ENCODE measurements at places on chromosomes 1 and 21.

DNA sequence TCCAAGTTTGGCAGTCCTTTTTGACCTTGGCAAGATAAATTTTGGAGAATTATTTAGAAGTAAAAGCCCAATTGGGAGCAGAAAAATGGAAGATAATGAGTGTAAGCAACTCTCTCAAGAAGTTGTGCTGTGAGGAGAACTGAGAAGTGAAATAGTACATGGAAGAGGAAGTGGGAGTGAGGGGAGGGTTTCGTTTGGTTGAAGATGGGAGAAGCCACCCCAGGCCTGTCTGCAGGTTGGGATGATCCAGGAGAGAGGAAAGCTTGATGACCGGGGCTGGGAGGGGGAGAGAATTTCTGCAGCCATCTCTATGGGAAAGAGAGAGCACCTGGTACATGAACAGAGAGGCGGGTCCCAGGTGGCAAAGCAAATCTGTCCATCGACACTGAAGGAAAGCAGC is 8.6 kb upstream of the RCAN1 start:
- DNase-seq, result no peak

- DNase-seq, result no peak
These were observed 32.0 kb downstream of the CCSAP start for GRCh38 chr1:229310833-229311232.

DNA sequence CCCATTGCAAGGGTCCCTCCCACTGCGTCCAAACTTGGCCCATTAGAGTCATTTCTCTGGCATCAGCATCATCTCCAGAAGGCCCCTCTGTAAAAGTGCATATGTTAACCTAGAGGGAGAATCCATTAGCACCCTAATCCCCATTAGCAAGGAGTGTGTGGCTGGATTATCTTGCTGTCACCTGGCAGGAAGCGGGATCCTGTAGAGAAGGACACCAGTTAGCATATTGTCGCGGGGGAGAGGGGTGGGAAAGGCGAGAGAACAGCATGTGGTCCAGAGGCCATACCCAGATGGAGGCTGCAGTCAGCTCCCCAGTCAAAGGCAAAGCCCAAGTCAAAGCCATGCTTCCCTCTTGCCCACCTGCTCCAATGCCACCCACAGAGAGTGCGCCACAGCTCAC is 64.0 kb downstream of the OLIG1 start:
- DNase-seq, result no peak

- no peak for DNase-seq
These were observed 20.9 kb downstream of the HLCS start for GRCh38 chr21:36945496-36946138.

GRCh38 chr1:98668733-98669132 is 7.2 kb downstream of the SNX7 start:
- no peak for DNase-seq

DNA sequence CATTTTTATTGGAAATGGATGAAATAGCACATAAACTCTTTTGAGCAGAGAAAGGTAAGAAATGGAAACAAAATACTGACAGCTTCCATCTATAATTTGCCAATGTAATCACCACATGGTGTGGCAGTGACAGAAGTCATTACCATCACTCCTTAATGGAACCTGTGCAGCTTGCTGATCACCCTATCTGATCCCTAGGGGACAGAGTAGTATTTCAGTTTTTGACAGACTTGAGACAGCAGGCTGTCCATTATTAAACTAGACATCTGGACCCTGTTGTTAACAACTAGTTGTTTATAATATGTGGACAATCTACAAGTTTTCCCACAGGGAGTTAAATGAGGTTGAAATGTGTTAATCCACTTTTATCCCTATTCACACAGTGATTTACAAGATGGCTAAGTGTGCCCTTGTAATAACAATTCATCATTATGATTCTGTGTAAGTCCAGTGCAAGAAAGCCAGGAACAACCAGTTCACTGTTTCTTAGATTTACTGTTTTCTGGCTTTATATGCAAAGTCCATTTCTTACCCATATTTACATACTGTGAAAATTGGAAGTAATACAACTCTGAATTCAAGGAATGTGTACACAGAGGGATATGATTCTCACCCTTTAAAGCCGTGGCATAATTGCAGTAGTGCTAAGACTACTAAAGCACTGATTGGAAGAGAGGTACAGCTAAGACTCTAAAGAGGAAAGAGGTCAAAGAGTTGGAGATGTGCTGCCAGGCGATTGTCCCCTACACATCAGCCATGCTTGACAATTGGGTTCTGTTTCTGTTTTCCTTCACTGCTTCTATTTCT is 9.1 kb downstream of the KCNT2 start:
- DNase-seq, result no peak

DNA sequence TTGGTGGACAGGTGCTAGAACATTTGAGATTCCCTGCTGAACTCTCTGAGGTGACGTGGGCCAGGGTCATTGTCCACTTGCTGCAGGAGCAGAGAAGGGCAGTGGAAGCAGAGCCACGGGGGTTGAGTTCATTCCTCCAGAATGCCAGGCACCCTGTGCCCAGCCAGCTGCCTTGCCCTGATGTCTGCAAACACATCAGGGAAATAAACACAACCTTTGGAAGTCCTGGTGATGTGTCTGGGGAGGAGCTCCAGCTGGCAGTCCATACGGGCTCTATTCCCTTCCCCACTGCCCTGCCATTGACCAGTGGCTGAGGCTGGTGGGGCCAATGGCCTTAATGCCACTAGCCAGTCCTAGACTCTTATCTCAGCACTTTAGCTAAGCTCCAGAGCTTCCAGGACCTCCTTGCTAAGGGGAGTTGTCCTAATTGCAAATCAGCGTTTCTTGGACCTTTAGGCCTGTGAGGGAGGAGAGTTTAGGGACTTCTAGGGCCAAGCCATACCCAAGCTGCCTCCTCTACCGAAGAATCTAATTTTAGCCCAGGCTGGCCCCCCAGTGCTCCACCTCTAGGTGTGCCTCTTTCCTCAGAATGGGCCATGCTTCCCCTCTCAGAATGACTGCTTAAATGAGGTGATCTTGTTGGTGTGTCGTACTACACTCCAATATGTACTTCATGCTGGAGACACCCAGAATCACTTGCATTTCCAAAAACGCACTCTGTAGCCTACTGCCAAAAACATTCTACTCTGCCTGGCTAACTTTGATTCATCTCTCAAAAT is 25.9 kb upstream of the MFSD2A start:
- no peak for DNase-seq

DNA sequence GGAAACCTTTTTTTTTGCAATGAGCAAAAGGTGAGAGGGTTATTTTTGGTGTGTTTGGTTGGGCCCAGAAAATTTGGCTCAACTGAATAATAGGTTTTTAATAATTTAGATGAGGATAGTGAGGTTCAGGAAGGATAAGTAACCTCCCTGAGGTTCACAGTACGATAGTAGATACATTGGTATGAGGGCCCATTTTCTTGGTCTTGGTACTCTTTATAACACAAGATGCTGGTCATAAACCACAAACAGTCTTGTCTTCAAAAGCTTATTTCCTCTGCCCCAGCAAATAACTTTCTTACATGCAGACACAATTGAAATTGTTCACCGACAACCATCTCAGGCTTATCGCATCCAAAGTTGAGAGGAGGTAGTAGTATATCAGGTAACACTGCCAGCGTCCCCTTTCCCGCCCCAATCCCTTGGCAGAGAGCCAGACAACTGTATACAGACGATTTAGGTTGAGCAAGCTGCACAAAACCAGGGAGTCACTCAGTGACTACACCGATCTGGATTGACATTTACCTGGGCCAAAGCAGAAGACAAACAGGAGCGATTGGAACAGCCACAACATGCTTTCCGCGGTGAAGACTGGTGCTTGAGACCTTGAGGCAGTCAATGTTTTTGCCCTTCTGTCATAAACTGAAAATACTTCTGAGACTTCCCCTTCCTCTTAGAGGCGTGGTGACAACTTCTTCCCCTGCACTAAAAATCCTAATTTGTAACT is at the start of gene SLAMF6:
TSS of gene SLAMF6 (minus strand) at position 634 of the 724 bp plus-strand sequence. CDS start at position 571, 63 bp downstream.
- DNase-seq, result no peak

GRCh38 chr21:23108533-23108932 is 2110.3 kb downstream of the NCAM2 start:
- no peak for DNase-seq

- no peak for DNase-seq
These were observed 46.8 kb downstream of the COL18A1 start for GRCh38 chr21:45451771-45452182.

- no peak for DNase-seq
These were observed 9.4 kb downstream of the KIRREL1 start for GRCh38 chr1:158002631-158003405.

- no peak for DNase-seq
These were observed 35.4 kb downstream of the IGSF21 start for GRCh38 chr1:18142969-18143368.

GRCh38 chr1:109821221-109821669 is 57.5 kb upstream of the EPS8L3 start:
- no peak for DNase-seq

DNA sequence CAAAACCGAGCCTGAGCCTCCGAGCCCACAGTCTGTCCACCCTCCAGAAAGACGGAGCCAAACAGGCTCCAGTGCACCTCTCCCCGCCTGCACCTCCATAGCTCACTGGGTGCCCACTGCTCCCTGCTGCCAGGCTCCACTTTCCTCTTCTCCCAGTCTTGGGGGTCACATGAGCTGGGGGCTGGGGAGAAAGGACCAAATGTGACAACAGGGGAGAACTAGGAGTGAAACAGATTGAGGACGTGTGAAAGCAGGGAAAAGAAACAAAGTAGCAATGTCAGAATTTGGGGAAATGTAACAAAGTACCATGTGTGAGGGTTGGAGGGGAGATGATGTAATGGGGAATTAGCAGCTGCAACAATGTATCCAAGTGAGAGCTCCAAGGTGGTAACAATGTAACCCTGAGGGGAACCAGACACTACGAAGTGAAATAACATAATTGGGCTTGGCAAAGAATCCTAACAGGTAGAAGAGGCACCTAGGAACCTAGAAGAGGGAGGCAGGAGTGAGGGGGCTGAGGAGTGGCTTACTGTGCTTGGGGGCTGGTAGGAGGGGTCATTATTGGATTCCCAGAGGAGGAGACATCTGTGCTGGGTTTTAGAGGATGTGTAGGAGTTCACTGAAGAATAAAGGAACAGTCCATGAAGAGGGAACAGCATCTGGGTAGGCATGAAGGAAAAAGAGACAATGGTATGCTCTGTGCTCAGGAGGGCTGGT is 12.5 kb downstream of the SDC3 start:
- DNase-seq, result no peak

DNA sequence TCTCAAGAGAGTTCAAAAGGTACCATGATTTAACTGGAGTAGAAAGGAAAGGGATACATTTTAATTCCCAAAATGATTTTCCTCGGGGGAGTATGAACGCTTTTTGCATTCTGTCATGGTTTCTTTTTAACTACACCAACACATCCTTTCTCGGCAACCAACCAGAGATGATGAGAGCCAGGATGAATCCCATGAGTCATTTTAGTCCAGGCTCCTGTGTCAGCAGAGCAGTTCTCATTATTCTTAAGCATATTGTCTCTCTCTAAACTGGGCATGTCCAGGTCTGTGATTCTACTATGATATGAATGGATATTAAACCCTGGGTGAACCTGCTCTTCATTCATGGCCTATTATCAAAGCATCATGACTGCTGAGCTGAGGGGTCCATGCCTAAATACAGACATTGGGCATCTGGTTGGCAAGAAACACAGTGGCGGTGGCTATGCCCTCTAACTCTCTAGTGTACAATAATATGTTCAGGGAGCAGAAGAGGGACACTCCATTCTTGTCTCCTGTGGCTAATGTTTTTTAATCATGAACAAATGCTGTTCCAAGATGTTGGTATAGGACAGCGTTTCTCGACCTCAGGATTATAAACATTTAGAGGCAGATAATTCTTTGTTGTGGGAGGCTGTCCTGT is 124.3 kb upstream of the ESRRG start:
- DNase-seq, result no peak

DNA sequence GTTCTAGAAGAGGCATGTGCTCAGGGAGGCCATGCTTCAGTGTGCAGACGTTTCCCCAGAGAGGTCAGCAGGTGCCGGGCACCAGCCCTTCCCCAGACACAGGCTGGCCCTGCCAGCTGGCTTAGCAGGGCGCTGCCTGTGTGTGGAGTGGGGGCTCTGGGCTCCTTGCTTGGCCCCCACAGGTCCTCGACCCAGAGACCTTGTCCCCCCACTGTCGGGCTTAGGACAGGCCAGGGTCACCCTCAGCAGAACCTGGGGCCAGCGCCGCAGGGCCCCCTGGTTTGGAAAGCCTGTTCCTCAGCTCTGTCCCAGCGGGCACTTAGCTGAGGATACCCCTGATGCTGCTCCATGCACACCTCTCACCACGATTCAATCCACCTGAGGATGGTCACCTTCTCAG is 172.3 kb upstream of the ARHGEF16 start:
- DNase-seq, result no peak
